HFFc6 (cell line): ENCODE measurements at places on chromosomes 7 and 10. TPM values are rescaled to one million over a fixed set of nuclear protein-coding genes. Genes with fewer than 3 reads are reported as not detected.

The UCN3 gene
- not detected in 3 replicates for total RNA-seq

The CH25H gene
- 0.09 to 0.25 TPM in 2 of 3 replicates, not detected in the other for total RNA-seq

The AKAP9 gene
- 28.6 to 30.4 TPM (median 28.9 TPM) in 3 replicates for total RNA-seq

The TBL2 gene
- 37.0 to 58.0 TPM (median 46.0 TPM) in 3 replicates for total RNA-seq

DNA sequence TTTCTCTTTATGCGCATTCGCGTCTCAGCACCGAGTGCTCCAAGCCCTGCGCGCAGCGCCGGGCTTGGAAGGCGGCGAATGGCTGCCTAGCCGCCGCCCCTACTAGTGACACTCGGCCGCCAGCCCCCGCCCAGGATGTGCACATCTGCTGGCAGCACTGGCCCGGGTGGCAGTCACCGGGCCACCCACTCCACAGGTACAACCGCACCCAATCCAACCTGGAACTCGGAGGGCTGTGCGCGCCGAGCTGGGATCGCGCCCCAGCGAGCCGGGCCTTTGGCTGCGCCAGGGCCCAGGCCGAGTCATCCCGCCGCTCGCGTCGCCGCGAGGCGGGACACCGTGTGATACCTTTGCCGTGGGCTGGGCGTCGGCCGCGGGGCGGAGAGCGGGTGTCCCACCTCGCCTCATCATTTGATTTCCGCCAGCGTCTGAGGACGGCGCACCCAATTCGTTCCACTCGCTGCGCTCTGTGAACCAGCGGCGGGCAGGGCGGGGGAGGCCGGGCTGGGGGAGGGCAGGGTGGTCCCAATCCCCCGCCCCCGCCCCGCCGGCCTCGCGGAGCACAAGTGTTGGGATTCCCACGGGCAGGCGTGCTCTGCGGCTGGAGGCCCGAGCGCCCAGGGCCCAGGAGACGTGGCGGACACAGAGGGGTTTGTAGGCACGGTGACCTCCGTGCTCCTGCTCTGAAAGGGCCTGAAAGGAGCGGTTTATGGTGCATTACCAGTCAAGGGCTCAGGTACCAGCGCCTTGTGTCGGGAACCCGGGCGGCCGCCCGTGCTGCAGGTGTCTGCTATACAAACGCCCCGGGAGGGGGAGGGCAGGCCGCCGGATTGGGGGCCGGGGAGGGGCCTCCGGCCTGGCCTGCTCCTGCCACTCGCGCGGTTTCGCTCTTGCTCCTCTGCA, 17.8 kb upstream of the PTF1A start:
- H3K27ac ChIP-seq, result no peak overlapping the region
- H3K4me1 ChIP-seq, result no peaks in the 10 kb centered on the region
- no peak for DNase-seq
- peaks cover 19% of the 10 kb centered on the region for H3K27me3 ChIP-seq
- no peaks in the 10 kb centered on the region for H3K36me3 ChIP-seq

GRCh38 chr10:111137587-111137986, 60.8 kb downstream of the ADRA2A start:
- no peak for DNase-seq
- H3K36me3 ChIP-seq, result no peaks in the 10 kb centered on the region
- H3K27ac ChIP-seq, result no peak overlapping the region
- no peak overlapping the region for H3K4me3 ChIP-seq
- no peaks in the 10 kb centered on the region for H3K4me1 ChIP-seq

DNA sequence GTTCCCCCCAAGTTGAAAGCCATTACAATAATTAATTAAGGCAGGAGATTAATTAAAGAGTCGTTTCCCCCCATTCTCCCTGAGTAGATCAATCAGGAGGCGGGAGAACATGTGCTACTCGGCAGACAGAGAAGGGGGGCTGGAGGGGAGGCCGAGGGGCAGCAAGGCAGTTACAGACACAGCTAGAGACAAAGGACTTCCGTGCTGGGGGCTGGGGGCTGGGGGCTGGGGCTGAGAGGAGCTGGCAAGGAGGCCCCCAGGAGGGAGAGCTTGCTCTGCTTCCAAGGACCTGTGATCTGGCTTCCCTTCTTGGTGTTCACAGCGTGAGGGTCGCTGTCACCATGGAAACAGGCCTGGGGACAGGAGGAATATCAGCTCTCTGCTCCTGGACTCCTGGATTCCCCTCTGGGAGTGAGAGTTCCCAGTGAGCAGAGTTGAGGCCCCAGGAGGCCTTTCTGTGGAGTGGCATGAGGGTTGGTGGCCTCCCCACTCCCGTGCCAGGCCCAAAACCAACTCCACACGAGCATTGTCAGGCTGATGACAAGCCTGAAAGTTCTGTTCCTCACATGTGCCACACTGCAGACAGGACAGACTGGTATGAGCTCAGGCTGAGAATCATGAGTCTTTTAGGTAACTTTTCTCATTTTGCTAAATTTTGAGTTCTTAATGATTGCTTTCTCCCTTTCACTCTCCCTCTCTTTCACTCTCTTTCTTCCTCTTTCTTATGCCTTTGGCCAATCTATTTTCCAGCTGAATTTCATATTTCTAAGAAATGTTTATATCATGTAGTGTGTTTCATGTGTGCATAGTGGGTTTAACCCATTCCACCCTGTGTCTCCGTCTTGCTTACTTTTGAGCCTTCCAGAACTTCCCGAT, 16.4 kb downstream of the FAM241B start:
- no peak overlapping the region for H3K4me3 ChIP-seq
- peaks cover 44% of the 10 kb centered on the region for H3K27me3 ChIP-seq
- no peak overlapping the region for H3K27ac ChIP-seq

DNA sequence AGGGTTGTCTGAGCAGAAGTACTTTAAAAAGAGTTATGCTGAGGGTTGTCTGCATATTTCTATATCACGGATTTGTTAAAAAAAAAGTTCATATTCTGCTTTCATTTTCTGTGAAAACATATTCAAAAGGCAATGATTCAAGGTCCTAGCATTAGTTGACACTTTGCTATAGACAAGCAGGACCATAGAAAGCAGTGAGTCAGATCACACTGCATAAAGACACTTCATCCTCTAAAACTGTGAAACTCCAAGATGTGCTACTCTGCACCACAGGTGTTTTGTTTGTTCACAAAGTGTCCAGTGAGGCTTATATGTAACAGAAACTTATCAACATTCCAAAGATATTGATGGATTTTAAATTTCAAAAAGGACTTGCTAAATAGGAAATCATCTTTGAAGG, 47.0 kb downstream of the SPAM1 start:
- no peak for DNase-seq
- H3K4me1 ChIP-seq, result no peaks in the 10 kb centered on the region
- H3K36me3 ChIP-seq, result no peaks in the 10 kb centered on the region
- H3K4me3 ChIP-seq, result no peak overlapping the region
- H3K27me3 ChIP-seq, result no peaks in the 10 kb centered on the region; the same call in 1 of the 2 replicates

- H3K4me1 ChIP-seq, result peaks cover 36% of the 10 kb centered on the region
- H3K4me3 ChIP-seq, result peak overlapping the region; percentile 38
- peak overlapping the region; percentile 71 for H3K27ac ChIP-seq
- H3K27me3 ChIP-seq, result no peaks in the 10 kb centered on the region
- no peaks in the 10 kb centered on the region for H3K36me3 ChIP-seq
Observed at GRCh38 chr10:76337641-76338040, 906.2 kb downstream of the LRMDA start.

DNA sequence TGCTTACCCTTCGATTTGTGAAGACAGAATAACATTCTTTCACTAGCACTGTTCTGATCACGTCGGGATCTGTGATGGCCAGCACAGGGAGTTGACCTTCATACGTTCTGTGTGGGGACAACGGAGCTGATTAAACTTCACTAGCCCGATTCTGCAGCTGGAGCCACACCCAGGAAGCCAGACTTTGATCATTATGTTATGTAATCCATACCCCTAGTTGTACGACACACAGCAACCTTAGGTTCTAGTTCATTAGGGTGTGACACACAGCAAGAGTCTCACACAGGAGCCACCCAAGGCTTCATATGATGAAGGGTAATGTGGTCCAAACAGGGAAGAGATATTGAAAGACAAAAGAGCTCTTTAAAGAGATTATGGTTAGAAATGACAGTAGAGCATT, 7.2 kb downstream of the CYP3A5 start:
- no peak overlapping the region for H3K27ac ChIP-seq
- no peak overlapping the region for H3K4me3 ChIP-seq
- DNase-seq, result no peak
- peaks cover 9% of the 10 kb centered on the region; the same call in 1 of the 2 replicates for H3K4me1 ChIP-seq

- H3K27ac ChIP-seq, result peak overlapping the region; percentile 47; the same call in 1 of the 2 replicates
- H3K27me3 ChIP-seq, result no peaks in the 10 kb centered on the region
- H3K4me1 ChIP-seq, result peaks cover 38% of the 10 kb centered on the region
- H3K4me3 ChIP-seq, result peak overlapping the region; percentile 85
- peaks cover 6% of the 10 kb centered on the region for H3K36me3 ChIP-seq
- DNase-seq, result no peak
Observed at GRCh38 chr7:90701021-90701420, 104.9 kb downstream of the CDK14 start.

DNA sequence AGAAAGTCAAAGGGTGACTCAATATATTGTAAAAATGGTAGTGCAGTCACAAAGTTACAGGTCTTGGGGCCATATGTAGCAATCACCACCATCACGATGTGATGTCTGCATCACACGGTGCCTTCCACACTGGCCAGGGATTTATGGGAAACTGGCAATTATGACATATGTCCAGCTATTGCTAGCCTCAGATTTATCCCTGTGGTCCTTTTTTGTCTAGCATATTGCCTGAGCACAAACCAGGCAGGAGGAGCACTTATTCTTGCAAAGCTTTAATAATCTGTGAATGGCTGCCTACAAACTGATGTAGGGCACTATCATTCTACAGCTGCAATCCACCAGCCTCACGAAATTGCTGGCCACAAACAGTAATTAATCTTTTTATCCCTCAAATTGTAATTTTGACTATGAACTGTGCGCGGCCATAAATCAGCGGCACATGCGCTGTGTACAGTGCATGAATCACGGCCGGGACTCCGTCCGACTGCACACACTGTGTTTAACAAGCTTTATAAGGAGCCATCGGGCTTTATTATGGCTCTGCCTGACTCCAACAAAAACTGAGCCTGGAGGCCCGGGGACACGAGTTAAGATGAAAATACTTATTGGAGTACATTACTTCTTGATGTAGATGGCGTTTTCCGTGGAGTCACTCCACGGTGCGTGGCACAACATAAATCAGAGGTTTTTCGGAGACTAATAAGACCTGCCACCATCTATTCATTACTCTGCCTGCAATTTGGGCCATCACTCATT, 115.2 kb downstream of the EBF3 start:
- no peak overlapping the region for H3K27ac ChIP-seq
- no peaks in the 10 kb centered on the region for H3K4me1 ChIP-seq
- DNase-seq, result no peak
- no peaks in the 10 kb centered on the region for H3K36me3 ChIP-seq
- no peaks in the 10 kb centered on the region; the same call in 1 of the 2 replicates for H3K27me3 ChIP-seq

DNA sequence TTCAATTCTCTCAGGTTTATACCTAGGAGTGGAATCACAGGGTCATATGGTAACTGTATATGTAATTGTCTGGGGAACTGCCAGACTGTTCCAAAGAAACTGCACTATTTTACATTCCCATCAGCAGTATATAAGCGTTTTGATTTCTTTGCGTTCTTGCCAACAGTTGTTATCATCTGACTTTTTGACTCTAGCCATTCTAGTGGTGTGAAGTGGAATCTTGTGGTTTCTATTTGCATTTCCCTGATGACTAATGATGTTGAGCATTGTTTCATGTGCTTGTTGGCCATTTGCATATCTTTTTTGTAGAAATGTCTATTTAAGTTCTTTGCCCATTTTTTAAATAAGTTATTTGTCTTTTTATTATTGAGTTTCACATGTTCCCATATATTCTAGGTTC, 44.3 kb upstream of the ZC3HAV1 start:
- H3K36me3 ChIP-seq, result peaks cover 6% of the 10 kb centered on the region; the same call in 1 of the 2 replicates
- H3K4me1 ChIP-seq, result peaks cover 11% of the 10 kb centered on the region
- H3K27me3 ChIP-seq, result no peaks in the 10 kb centered on the region
- no peak overlapping the region for H3K4me3 ChIP-seq
- H3K27ac ChIP-seq, result no peak overlapping the region

DNA sequence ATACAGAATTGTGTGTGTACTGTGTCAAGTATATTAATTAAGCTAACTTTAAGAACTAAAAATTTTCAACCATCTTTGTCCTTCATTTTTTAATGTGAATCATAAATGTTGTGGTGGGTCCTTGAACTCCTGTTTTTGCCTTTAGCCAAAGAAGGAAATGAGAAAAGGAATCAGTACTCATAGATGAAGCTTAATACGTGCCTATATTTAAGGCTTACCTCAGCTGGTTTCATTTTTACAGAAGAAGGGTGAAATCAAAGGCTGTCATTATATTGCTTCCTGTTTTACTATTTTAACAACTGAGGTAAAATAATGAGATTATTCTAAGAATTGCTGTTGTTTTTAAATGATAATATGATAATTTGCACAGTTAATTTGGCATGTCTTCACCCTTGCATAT, 6.3 kb upstream of the SNX13 start:
- no peaks in the 10 kb centered on the region; the same call in 1 of the 2 replicates for H3K27me3 ChIP-seq
- H3K27ac ChIP-seq, result no peak overlapping the region
- H3K4me3 ChIP-seq, result peak overlapping the region; percentile 65
- peaks cover 15% of the 10 kb centered on the region for H3K4me1 ChIP-seq
- no peaks in the 10 kb centered on the region for H3K36me3 ChIP-seq
- no peak for DNase-seq

GRCh38 chr7:150716368-150716767, at the start of gene GIMAP1:
TSS of gene GIMAP1 (plus strand) at chr7:150716613. CDS start at chr7:150719048, 2,435 bp downstream.
- no peaks in the 10 kb centered on the region for H3K4me1 ChIP-seq
- H3K27ac ChIP-seq, result no peak within 1 kb of the TSS
- DNase-seq, result no peak
- no peaks in the 10 kb centered on the region for H3K36me3 ChIP-seq
- H3K4me3 ChIP-seq, result no peak within 1 kb of the TSS

GRCh38 chr10:68082872-68083271, 7.8 kb upstream of the HERC4 start:
- H3K27me3 ChIP-seq, result no peaks in the 10 kb centered on the region; the same call in 1 of the 2 replicates
- peak overlapping the region; percentile 78 for H3K27ac ChIP-seq
- H3K4me3 ChIP-seq, result no peak overlapping the region
- H3K4me1 ChIP-seq, result peaks cover 68% of the 10 kb centered on the region

DNA sequence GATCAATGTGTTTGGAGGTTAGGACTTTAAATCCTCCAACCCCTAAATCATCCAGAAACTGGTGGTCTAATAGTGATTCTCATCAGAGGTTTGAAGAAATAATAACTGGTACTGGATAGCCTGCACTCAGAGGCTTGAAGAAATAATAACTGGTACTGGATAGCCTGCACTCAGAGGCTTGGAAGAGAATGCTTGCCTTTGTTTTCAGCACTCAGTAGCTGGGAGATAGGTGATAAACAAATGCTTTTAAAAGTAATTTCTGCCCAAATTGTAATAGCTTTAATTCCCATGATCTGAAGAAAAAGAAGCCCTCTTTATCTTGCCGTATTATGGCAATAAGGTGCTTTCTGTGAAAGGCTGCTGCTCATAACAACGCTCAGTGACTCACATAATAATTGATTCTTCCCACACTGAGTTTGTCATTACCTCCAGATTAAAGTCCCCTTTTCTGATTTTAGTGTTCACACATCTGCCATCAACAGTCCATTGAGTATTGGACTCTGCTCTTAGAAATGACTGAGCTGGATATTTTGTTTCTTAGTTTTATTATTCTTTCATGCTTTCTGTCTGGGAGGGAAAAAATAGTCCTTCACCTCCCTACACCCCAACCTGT, 112.3 kb upstream of the PHYHIPL start:
- H3K27ac ChIP-seq, result no peak overlapping the region
- H3K4me1 ChIP-seq, result no peaks in the 10 kb centered on the region
- no peak for DNase-seq
- H3K4me3 ChIP-seq, result no peak overlapping the region
- no peaks in the 10 kb centered on the region for H3K36me3 ChIP-seq
